RKO (cell line): ENCODE measurements at places on chromosomes 16 and 17.

GRCh38 chr17:76554131-76554530 is 14.3 kb downstream of the PRCD start:
- no peak for DNase-seq

- DNase-seq = no peak
Observed at GRCh38 chr17:49692751-49693150, 14.9 kb upstream of the SPOP start.

DNA sequence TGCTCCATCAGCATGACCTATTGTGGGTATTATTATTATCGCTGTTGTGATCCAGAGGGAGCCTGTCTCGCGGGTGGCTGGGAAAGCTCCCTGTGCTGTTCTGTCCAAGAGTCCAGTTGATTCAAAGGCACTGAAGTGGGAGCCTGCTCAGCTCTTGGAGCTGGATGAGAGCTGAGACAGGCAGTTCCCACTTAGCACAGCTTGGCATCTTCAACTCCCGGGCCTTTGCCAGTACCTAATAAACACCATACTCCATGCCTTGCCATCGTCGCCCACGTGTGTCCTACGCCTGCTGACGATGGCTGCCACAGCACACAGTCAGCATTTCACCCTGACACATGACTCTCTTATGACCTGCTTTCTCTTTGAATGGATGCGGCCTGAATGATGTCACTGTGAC is 32.6 kb downstream of the RTN4RL1 start:
- no peak for DNase-seq

DNA sequence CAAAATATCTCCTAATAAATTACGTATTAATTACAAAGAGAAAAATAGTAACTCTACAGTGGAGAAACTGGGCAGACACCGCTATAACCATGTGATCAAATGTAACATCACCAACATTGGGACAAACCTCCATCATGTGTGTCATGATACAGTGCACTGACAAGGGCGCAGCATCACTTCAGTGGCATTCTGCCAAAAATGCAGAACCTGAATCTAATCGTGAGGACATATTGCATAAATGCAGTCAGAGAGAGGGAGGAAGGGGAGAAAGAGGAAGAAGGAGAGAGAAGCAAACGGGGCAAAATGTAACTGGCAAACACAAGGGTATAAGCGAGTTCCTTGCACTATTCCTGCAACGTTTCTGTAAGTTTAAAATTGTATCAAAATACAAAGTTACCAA is 74.2 kb upstream of the MARCHF10 start:
- DNase-seq = no peak
